ENCODE measurements at places on chromosomes 13 and 19. TPM values are rescaled to one million over a fixed set of nuclear protein-coding genes. Genes with fewer than 3 reads are reported as not detected.

GRCh38 chr19:37932985-37933936 is 26.3 kb downstream of the SIPA1L3 start:
- H3K4me1 ChIP-seq, result peaks cover 62% of the 10 kb centered on the region
- no peaks in the 10 kb centered on the region for H3K36me3 ChIP-seq
- H3K27ac ChIP-seq, result peak overlapping the region; percentile 87
- H3K27me3 ChIP-seq, result no peaks in the 10 kb centered on the region

- H3K36me3 ChIP-seq, result no peaks in the 10 kb centered on the region
- H3K27ac ChIP-seq, result no peak overlapping the region
- H3K4me3 ChIP-seq, result no peak overlapping the region
- DNase-seq, result no peak
- peaks cover 58% of the 10 kb centered on the region for H3K4me1 ChIP-seq
- H3K27me3 ChIP-seq, result peaks cover 55% of the 10 kb centered on the region
Observed at GRCh38 chr19:1468274-1468820, 10.7 kb downstream of the C19orf25 start.

- no peak overlapping the region for H3K4me3 ChIP-seq
- no peaks in the 10 kb centered on the region for H3K27me3 ChIP-seq
- no peak overlapping the region for H3K27ac ChIP-seq
- H3K4me1 ChIP-seq, result no peaks in the 10 kb centered on the region
- H3K36me3 ChIP-seq, result no peaks in the 10 kb centered on the region
Observed at GRCh38 chr13:41203810-41204209, 9.4 kb upstream of the KBTBD7 start.

DNA sequence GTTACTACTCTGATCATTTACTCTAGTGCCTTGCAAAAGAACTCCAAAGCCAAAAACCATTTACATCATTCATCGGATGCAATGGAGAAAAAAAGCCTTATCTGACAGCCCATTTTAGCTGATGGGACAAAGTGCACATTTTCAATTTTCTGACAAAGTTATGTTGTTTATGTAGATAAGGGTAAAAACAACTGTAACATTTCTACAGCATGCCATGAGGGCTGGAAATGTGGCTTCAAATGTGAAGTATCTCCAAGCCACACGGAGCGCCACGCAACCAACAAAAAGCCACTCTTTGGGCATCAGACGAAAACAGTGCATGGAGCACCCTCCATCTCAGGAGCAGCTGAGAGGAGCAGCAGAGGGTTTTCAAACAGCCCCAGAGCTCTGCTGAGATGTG is 364.6 kb upstream of the ZNF507 start:
- H3K27ac ChIP-seq, result no peak overlapping the region
- peaks cover 22% of the 10 kb centered on the region for H3K4me1 ChIP-seq
- H3K27me3 ChIP-seq, result no peaks in the 10 kb centered on the region
- no peak overlapping the region for H3K4me3 ChIP-seq
- H3K36me3 ChIP-seq, result no peaks in the 10 kb centered on the region

DNA sequence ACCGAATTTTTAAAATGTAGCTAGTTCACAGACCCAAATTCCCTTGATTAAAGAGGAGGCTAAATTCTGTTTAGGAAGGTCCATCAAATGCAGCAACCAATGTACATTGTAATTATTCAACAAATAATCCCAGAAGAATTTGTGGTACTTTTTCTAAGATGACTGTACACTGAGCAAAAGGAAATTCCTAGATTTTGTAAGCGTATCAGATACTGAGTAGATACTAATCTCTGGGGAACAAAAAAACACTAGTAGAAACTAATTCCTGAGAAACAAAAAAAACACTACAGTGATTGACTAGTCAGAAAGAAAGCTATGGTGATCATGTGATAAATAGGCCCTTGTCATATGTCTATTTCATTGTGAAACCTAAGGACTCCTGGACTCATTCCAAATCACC is 246.1 kb downstream of the PCDH17 start:
- no peak overlapping the region for H3K27ac ChIP-seq
- H3K36me3 ChIP-seq, result no peaks in the 10 kb centered on the region
- H3K4me1 ChIP-seq, result no peaks in the 10 kb centered on the region
- H3K27me3 ChIP-seq, result no peaks in the 10 kb centered on the region
- H3K4me3 ChIP-seq, result no peak overlapping the region

DNA sequence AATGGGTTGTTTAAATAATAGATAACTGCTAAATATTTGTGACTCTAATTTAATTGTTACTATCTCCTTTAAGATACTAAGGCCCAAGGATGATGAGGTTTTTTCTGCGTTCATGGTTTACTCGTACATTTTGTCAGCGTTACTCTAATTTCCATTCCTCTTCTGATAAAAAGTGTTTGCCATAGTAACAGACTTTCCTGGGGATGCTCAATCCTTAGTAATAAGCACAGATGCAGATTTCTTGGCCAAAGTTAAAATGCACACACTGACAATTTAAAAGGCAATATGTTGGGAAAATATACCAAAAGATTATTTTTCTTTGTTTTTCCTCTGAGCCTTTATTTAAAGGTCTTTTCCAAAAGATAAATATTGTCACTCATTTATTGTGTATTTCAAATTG is 149.6 kb downstream of the IRS2 start:
- H3K27ac ChIP-seq, result no peak overlapping the region
- H3K4me3 ChIP-seq, result no peak overlapping the region

- peak; percentile 79 for DNase-seq
- H3K4me3 ChIP-seq, result no peak overlapping the region
- peaks cover 57% of the 10 kb centered on the region for H3K4me1 ChIP-seq
- no peaks in the 10 kb centered on the region for H3K27me3 ChIP-seq
Observed at GRCh38 chr19:41327576-41328156, 17.7 kb downstream of the CCDC97 start.

DNA sequence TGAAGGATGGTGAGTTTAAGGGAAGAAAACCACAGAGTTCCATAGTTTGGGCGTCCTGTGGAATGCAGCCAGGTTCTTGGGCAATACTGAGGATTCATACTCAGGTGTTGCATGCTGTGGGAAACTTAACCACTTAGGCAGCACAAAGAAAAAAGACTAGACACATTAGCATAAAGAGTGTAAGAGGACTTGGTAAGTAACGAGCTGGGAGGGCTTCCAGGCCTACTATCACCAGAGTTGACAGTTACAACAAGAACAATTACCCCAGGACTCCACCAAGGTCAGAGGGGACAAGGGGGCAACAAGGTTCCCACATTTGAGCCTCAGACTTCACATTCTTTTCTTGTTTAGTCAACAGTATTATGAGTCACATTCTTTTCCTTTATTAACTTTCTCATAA is 33.2 kb downstream of the KCTD12 start:
- no peak overlapping the region for H3K4me3 ChIP-seq
- H3K27ac ChIP-seq, result no peak overlapping the region
- no peaks in the 10 kb centered on the region for H3K36me3 ChIP-seq
- DNase-seq, result no peak
- H3K4me1 ChIP-seq, result no peaks in the 10 kb centered on the region
- no peaks in the 10 kb centered on the region for H3K27me3 ChIP-seq

Gene PSG1
- 1.3 TPM for total RNA-seq

GRCh38 chr13:113153810-113154748 is 4.4 kb upstream of the PROZ start:
- peaks cover 16% of the 10 kb centered on the region for H3K4me1 ChIP-seq
- H3K4me3 ChIP-seq, result peak overlapping the region; percentile 35
- DNase-seq, result peak; percentile 76
- H3K36me3 ChIP-seq, result no peaks in the 10 kb centered on the region

Gene SULT2A1
- not detected for total RNA-seq

- no peaks in the 10 kb centered on the region for H3K27me3 ChIP-seq
- H3K27ac ChIP-seq, result no peak overlapping the region
- DNase-seq, result no peak
- H3K4me3 ChIP-seq, result no peak overlapping the region
- no peaks in the 10 kb centered on the region for H3K36me3 ChIP-seq
Observed at GRCh38 chr19:17762505-17763229, 11.4 kb downstream of the FCHO1 start.

GRCh38 chr19:33669376-33669775 is 47.6 kb downstream of the CHST8 start:
- no peaks in the 10 kb centered on the region for H3K27me3 ChIP-seq
- H3K4me1 ChIP-seq, result no peaks in the 10 kb centered on the region
- H3K27ac ChIP-seq, result no peak overlapping the region
- no peaks in the 10 kb centered on the region for H3K36me3 ChIP-seq

DNA sequence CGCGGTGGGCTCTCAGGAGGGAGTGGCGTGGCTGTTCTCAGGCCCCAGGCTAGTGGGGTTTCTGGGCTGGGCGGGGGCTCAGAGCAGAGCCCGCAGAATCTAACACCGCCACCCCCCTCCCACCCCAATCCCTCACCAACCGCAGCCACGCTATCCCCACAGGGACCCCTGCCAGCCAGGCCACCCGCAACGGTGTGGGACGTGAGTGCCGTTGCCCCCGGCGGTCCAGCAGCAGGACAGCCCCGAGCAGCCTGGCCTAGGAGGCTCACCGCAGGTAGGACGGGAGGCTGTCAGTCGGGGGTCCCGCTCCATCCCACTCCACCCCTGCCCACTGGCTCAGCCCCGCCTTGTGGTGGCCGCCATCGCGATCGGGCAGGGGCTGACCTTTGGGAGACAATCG is at the start of gene NTN5:
Gene NTN5 (minus strand): TSS at position 24 of the 400 bp plus-strand sequence. CDS start 2,031 bp downstream, outside the sequence.
- no peak within 1 kb of the TSS for H3K4me3 ChIP-seq
- no peaks in the 10 kb centered on the region for H3K27me3 ChIP-seq
- peaks cover 7% of the 10 kb centered on the region for H3K4me1 ChIP-seq
- no peaks in the 10 kb centered on the region for H3K36me3 ChIP-seq
- DNase-seq, result no peak

DNA sequence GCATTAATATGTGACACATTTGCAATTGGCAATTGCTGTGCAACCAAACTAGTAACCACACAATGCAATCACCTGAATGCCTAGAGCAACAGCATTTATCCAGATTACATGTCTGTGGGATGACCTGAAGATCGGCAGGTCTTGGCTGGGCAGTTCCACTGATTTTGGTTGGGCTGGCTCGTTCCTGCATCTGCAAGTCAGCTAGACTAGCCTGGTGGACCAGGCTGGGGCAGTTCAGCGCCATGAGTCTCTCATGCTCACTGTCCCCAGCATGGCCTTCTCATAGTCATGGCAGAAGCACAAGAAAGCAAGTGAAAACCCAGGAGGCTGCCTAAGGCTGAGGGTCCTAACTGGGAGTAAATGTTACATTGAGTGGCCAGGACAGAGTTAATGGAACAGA is 229.1 kb upstream of the TSHZ3 start:
- H3K27ac ChIP-seq, result no peak overlapping the region
- no peaks in the 10 kb centered on the region for H3K27me3 ChIP-seq
- H3K4me3 ChIP-seq, result no peak overlapping the region
- no peaks in the 10 kb centered on the region for H3K36me3 ChIP-seq
- no peaks in the 10 kb centered on the region for H3K4me1 ChIP-seq

DNA sequence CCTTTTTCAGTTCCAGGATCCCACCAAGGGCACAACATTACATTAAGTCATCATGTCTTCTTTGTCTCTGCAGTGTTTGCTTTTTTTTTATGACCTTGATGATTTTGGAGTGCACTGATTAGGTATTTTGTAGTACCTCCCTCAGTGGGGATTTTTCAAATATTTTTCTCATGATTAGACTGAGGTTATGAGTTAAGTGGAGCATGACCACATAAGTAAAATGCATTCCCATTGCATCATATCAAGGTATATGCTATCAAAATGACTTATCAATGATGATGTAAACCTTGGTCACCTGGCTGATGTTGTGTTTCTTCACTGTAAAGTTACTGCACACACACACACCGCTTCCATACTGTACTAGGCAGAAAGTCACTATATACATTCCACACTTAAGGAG is 96.7 kb upstream of the TRPC4 start:
- no peak for DNase-seq
- no peaks in the 10 kb centered on the region for H3K36me3 ChIP-seq
- H3K27me3 ChIP-seq, result no peaks in the 10 kb centered on the region
- no peak overlapping the region for H3K27ac ChIP-seq
- no peak overlapping the region for H3K4me3 ChIP-seq
- H3K4me1 ChIP-seq, result no peaks in the 10 kb centered on the region

- no peak overlapping the region for H3K27ac ChIP-seq
- no peaks in the 10 kb centered on the region for H3K27me3 ChIP-seq
- no peaks in the 10 kb centered on the region for H3K36me3 ChIP-seq
- H3K4me3 ChIP-seq, result no peak overlapping the region
Observed at GRCh38 chr13:55516610-55517009, 1624.1 kb upstream of the PRR20A start.

DNA sequence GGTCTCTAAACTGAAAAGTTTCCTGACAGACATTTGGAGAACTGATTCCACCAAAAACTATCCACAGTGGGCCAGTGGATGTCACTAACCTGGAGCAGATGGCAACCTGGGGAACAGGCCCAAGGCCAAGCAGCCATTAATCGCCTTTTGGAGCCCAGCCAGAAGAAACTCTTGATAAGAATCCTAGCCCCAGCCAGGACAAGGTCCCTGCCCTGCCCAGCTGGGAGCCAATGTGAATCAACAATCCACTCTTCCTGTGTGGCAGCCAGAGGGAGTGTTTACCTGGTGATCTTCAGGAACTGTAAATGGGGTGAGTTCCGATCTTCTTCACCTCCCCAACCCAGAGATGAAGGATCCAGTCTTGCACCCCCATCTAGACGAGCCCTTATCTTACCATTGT is 14.5 kb upstream of the IGSF23 start:
- H3K4me3 ChIP-seq, result no peak overlapping the region
- no peak for DNase-seq
- no peaks in the 10 kb centered on the region for H3K36me3 ChIP-seq
- H3K27me3 ChIP-seq, result no peaks in the 10 kb centered on the region

GRCh38 chr13:62846302-62846701 is 1430.7 kb upstream of the PCDH20 start:
- no peaks in the 10 kb centered on the region for H3K36me3 ChIP-seq
- H3K27ac ChIP-seq, result no peak overlapping the region
- DNase-seq, result no peak
- no peak overlapping the region for H3K4me3 ChIP-seq
- no peaks in the 10 kb centered on the region for H3K27me3 ChIP-seq
- H3K4me1 ChIP-seq, result no peaks in the 10 kb centered on the region

Gene IZUMO2
- not detected for total RNA-seq

GRCh38 chr13:73133531-73133930 is 74.7 kb downstream of the KLF5 start:
- DNase-seq, result no peak
- H3K36me3 ChIP-seq, result no peaks in the 10 kb centered on the region
- peaks cover 17% of the 10 kb centered on the region for H3K4me1 ChIP-seq
- no peak overlapping the region for H3K27ac ChIP-seq
- H3K4me3 ChIP-seq, result no peak overlapping the region

DNA sequence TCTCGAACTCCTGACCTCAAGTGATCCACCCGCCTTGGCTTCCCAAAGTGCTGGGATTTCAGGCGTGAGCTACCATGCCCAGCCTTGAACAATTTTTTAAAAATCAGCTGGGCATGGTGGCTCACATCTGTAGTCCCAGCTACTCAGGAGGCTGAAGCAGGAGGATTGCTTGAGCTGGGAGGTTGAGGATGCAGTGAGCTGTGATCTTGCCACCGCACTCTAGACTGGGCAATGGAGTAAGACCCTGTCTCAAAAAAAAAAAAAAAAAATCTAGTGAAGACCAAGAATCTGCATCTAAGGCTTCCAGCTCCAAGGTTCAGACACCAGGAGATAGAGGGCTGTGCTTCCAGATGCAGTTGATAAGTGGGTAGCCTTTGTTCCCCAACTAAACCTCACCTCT is 17.1 kb downstream of the DNASE2 start:
- H3K27ac ChIP-seq, result no peak overlapping the region
- peaks cover 7% of the 10 kb centered on the region for H3K4me1 ChIP-seq
- H3K36me3 ChIP-seq, result no peaks in the 10 kb centered on the region
- H3K4me3 ChIP-seq, result no peak overlapping the region
- no peak for DNase-seq

GRCh38 chr19:12727745-12728433 is 4.2 kb upstream of the TNPO2 start:
- peaks cover 18% of the 10 kb centered on the region for H3K4me1 ChIP-seq
- no peaks in the 10 kb centered on the region for H3K27me3 ChIP-seq
- no peak overlapping the region for H3K4me3 ChIP-seq
- DNase-seq, result no peak
- H3K36me3 ChIP-seq, result peaks cover 28% of the 10 kb centered on the region

GRCh38 chr13:85278851-85279250 is 520.4 kb downstream of the SLITRK6 start:
- H3K27ac ChIP-seq, result no peak overlapping the region
- no peaks in the 10 kb centered on the region for H3K27me3 ChIP-seq
- no peak for DNase-seq
- no peaks in the 10 kb centered on the region for H3K36me3 ChIP-seq

All from thyroid gland (tissue), 4 donors.